H9 (cell line): ENCODE measurements at places on chromosomes 4 and X.

GRCh38 chr4:26590639-26591038 lies 6.8 kb downstream of the TBC1D19 start:
- no peak for DNase-seq

GRCh38 chrX:47572773-47573340 lies 9.4 kb upstream of the TIMP1 start:
- peak; percentile 53 for DNase-seq

DNA sequence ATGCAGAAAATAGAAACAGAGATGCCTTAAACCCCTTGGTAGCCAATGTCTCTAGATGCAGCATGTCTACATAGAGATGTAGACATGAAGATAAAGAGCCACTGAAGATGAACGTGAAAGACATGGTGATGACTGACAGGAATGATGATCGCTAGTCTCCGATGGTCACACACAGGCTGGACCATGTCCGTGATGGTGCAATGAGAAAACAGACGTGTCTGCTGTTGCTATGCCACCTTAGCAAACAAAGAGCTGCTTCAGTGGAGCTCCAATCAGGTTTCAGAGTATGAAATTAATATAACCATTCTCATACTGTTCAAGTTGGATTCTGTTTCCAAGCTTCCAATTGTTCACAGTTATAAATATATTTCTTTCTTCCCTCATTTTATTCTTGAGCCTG lies 256.5 kb downstream of the CAMK2D start:
- no peak for DNase-seq

GRCh38 chrX:71989768-71990426 lies 79.3 kb downstream of the NHSL2 start:
- no peak for DNase-seq

DNA sequence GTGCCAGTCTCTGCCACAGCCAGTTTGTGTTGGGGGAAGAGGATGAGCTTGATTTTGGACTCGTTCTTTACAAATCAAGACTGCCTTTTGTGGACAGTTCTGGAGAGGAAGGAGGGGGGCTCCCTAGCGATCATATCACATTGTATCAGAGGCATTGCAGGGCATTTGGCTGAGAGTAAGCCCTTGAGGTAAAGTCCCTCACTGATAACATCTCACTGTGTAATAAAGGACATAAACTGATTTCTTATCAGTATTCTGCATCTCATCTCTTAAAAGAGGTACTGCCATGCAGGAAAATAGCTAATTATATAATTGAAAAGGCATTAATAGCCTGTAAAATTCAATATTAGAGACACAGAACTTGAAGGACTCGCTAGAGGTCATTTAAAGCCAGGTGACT lies 6.1 kb upstream of the IGFBP7 start:
- no peak for DNase-seq

GRCh38 chr4:54961357-54961975 lies 163.9 kb downstream of the KDR start:
- no peak for DNase-seq

DNA sequence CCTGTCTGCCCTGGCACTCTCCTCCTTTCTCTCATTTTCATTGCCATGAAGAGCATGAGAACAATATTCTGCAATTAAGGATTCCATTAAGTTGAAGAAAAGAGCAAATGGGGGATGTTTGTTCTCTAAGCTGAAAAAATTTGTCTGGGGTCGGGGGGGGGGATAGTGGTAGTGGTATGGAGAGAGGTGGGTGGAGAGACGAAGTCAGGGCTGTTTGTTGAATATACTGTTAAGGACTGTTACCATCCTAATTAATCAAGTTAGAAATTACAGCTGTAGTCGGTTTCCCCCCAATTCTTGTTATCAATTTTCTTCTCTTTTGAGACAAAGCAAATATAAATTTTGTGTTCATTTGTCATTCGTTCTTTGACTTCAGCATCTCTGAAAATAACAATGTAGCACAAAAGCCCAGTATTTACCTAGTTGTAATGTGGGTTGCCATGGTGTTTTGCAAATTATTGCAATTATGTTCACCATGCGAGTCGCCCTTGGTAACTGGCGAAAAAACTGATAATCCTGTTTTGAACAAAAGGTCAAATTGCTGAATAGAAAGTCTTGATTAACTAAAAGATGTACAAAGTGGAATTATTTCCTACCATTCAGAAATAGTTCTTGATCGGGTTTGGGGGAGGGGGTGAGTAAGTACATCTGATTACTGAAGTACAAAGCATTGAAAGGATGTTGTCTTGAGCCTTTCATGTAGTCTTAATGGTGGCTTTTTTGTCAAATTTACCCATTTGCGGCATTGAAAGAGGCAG lies 139.1 kb downstream of the ARX start:
- DNase-seq = no peak

GRCh38 chr4:41741354-41741753 lies 7.2 kb downstream of the PHOX2B start:
- no peak for DNase-seq

- no peak for DNase-seq
These were observed 248.3 kb upstream of the MAD2L1 start for GRCh38 chr4:120314969-120315368.

GRCh38 chrX:22433292-22434070 lies 160.8 kb downstream of the CBLL2 start:
- DNase-seq = peak; percentile 30

- DNase-seq = peak; percentile 20
These were observed 53.9 kb upstream of the HEPH start for GRCh38 chrX:66110112-66110511.

GRCh38 chr4:162839814-162840213 lies 326.9 kb downstream of the NAF1 start:
- peak; percentile 48 for DNase-seq

DNA sequence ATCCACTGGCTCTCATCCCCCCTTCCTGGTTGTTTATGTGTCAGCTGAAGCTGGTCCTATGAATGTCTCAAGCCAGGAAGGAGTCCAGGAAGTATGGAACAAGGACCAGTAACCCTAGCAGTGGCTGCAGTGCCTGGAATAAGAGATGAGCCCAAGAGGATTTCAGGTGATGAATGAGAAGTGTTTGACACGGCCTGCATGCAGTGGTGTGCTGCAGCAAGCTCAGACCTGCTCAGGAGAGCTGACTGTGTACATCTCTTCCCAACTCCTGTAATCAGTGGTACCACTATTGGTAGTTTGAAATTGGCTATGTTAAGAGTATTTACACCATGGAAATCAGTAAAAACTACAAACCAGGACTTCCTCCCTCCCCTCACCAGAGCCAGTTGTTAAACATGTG lies 88.0 kb downstream of the IQCM start:
- DNase-seq = no peak

DNA sequence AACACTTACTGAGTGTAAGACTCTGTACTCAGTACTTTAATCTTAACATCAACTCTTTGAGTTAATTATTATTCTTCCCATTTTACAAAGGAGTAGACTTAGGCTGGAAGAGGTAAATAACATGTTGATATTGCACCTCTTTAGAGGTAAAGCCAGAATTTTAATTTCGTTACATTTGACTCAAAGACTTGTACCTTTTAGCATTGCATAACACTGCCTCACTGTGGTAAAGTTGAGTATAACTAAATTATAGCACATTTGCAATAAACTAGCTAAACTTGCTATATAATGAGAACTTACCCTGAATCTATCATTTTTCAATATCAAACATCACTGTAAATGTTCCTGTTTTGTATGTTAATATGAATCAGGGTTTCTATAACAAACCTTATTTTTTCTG lies 218.5 kb downstream of the PRR32 start:
- no peak for DNase-seq

DNA sequence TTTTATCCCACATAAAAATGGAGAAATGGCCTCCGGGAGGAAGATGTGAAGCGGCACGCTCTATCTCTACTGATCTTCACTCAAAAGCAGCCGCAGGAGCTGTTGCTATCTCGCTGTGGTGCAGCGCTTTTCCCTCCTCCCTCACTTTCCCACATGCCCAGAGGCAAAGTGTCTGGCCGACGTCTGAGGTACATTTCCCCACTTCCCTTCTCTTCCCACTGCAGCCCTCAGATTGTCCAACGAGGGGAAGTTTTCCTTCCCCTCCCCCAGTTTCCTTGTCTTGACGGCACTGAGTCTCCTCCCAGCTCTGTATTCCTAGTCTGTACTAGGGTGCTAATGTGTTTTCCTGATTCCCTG lies 660 bp upstream of the COL25A1 start:
- DNase-seq = no peak

- peak; percentile 23 for DNase-seq
These were observed 82.3 kb upstream of the ADRA2C start for GRCh38 chr4:3683744-3684421.

DNA sequence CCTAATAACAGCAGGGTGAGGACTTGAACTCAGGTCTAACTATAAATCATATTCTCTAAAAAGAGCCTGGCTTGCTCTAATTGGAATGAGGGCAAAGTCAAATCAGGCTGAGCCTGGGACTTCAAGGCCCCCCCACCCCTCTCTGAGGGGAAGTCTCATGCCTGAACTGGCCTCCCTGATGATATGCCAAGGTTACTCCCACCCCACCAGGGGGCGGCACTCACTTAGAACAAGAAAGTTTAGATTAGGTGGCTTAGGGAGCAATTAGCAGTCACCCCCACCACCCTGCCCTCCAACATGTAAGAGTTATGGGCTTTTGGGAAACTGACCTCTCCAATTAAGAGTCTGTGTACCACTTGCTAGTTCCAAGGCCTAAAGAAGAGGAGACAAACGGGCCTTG lies 2.7 kb downstream of the FOXO4 start:
- no peak for DNase-seq

- DNase-seq = no peak
These were observed 578 bp upstream of the DKK2 start for GRCh38 chr4:107036584-107037198.

GRCh38 chr4:135236048-135236447 lies 1034.5 kb upstream of the PABPC4L start:
- no peak for DNase-seq

DNA sequence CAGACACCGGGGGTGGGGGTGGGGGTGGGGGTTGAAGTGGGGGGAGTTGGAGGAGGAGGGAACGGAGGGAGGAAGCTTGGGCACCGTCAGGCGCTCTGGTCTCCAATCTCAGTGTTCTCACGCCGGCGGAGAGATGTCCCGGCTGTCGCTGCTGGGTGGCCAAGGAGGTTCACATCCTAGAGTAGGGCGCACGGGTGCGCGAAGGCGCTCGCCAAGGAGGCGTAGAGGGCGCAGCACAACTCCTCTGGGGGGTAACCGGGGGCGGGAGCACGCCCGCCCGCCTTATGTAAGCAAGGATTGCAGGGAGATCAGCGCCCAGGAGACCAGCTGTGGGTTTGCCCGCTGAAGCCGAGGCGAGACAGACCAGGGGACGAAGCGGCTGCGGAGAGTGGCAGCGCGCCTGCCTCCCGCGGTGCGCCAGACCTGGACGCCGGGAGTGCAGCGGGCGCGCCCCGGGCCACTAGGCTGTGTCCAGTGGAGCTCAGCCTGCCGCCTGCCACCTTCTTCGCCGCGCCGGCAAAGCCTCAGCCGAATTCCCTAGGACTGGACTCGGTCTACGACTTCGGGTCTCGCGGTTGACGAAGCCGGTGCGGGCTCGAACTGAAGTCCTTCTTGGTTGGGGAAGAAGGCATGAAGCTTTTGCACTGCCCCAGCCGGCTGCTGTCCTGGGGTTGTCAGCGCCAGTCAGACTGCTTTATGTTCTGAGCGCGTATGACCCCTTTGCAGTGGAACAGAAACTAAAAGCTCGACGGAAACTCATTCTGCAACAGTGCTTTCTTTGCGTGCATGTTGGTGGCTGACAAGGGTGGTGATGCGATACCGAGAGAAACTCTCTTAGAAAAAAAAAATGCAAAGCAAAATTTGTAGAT lies 707 bp upstream of the UNC5C start:
- peak; percentile 65 for DNase-seq

GRCh38 chr4:98490251-98490650 lies 168.2 kb downstream of the TSPAN5 start:
- DNase-seq = no peak

GRCh38 chr4:85744950-85745349 lies 270.0 kb downstream of the ARHGAP24 start:
- no peak for DNase-seq

- DNase-seq = no peak
These were observed 13.6 kb upstream of the SEPTIN6 start for GRCh38 chrX:119706616-119707015.

GRCh38 chr4:15162046-15162445 lies 159.8 kb downstream of the CPEB2 start:
- no peak for DNase-seq

- peak; percentile 73 for DNase-seq
These were observed 264.0 kb downstream of the MID1IP1 start for GRCh38 chrX:39065051-39065871.

- no peak for DNase-seq
These were observed 54.0 kb downstream of the DRD5 start for GRCh38 chr4:9835430-9835829.

GRCh38 chr4:151251603-151252304 lies 25.2 kb upstream of the PRSS48 start:
- DNase-seq = no peak

DNA sequence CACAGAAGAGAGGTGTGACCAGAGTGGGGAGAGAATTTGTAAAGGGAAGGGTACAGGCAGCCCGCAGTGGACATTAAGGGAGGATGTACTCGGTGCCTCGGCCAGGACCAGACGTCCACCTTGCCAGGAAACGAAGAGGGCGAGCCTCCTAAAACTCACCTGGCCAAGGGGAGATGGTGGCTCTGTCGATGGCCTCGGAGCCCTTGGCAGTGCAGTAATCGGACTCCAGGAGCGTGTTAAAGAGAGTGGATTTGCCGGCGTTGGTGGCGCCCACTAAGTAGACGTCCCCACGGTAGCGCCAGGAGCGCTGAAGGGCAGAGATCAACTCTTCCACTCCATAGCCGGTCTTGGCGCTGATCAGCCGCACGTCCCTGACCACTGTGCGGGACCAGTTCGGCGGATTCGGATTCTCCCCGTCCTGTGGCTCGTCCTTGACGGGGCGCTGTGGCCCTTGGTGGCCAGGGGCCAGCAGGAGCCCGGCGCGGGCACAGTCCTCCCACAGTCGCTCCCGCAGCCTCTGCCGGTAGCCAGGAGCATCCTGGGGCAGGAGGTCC lies 1.0 kb downstream of the NOA1 start:
- DNase-seq = no peak

DNA sequence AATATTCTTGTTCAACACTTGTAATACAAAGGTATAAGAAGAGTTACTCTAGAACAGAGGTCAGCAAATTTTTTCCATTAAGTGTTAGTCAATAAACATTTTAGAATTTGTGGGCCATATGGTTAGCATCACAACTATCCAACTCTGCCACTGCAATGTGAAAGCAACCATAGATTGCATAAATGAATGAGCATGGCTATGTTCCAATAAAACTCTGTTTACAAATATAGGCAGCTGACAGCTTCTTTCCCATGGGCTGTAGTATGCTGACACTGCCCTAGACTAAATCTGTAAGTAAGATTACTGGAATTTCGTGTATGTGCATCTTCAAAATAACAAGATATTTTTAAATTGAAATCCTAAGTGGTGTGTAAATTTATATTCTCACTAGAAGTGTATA lies 73.7 kb downstream of the GABRA2 start:
- no peak for DNase-seq

- DNase-seq = no peak
These were observed 279.2 kb upstream of the NOCT start for GRCh38 chr4:138736362-138736761.

GRCh38 chr4:61723492-61723891 lies 523.4 kb downstream of the ADGRL3 start:
- DNase-seq = peak; percentile 35

- DNase-seq = no peak
These were observed 624.8 kb upstream of the ADGRL3 start for GRCh38 chr4:60575336-60575735.
